Jurkat, Clone E6-1 (cell line): ENCODE measurements at places on chromosomes 11 and 22.

DNA sequence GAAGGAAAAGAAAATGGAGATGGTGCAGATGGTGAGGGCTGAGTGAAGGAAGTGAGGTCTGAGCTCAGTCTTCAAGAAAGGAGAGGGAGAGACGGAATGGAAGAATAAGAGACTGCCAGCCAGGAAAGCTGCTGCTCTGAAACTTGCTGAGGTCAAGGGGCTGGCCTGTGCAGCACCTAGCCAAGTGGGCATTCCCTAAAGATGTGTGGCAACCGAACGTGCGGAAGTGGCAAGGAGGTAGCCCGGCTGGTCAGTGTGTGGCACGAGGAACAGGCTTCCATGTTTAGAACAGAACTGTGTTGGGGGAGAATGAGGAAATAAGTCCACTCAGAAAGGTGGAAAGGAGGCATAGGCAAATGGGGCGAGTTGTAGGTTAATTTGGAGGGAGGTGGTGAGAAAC lies 7.6 kb upstream of the IGSF9B start:
- no peak for DNase-seq

DNA sequence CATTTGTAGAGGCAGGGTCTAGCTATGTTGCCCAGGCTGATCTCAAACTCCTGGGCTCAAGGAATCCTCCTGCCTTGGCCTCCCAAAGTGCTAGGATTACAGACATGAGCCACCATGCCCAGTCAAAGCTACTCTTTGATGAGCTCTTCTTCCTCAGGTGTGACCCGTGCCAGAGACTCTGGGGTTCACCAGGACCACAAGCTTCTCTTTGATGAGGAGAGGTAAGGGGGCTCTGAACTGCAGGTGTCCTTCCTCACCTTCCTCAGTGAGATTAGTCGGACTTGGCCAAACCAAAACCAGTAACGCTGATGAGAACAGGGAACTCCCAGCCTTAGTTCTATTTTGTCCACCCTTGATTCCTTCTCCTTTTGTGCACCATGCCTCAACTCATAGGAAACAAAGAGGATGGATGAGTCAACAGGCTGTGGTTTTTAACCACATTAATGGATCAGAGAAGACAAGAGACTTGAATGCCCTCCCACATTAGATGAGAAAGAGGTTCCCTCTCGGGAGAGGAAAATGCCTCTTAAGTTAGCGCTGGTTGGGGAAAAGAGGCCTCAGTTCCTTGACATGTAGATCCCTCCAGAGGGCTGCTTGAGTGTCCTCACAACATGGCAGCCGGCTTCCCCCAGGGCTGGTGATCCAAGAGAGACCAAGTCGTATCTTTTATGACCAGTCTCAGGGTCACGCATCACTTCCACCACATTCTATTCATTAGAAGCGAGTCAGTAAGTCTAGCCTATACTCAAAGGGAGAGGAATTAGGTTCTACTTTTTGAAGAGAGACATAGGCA lies 25.7 kb upstream of the CTR9 start:
- peak; percentile 88 for DNase-seq

DNA sequence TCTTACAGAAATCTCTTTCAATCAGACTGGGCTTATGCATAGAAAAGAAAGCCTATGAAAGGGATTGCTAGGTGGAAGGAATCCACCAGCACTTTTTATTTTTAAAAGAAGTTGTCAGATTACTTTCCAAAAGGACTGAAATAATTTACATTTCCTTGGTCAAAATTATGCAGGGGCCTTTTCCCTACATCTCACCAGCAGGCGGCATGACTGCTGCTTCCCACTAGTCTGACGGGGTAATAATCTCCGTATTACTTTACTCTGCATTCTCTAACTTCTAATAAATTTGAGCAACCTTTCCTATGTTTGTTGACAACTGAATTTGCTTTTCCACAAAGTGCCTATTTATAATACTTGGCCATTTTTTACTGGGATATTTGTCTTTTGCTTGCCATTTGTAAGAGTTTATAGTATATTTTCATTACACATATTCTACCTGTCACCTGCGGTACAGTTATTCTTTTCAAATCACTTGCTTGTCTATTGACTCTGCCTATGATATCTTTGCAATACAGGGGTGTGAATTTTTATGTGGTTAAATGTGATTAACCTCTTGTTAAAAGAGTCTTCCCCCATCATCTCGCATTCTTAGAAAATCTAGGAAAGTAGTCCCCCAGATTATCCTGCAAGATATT lies 51.9 kb upstream of the USP47 start:
- peak; percentile 23 for DNase-seq

DNA sequence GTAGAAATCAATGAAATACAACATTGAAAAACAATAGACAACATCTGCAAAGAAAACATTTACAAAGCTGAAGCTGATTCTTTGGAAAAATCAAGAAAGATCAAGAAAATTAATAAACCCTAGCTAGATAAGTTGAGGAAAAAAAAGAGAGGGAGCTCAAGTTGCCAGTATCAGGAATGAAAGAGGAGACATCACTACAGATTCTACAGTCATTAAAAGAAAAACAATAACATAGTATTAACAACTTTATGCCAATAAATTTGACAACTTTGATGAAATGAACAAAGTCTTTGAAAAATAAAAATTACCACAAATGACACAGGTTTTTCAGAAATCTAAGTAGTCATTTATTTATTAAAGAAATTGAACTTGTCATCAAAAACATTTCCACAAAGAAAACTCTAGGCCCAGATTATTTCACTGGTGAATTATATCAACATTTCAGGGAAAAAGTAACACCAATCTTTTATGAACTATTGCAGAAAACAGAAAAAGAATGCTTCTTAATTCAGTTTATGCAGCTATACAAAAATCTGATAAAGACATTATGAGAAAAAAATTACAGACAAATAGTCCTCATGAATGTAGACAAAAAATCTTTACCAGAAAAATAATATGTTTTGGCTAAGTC lies 39.2 kb downstream of the POU2AF1 start:
- no peak for DNase-seq

GRCh38 chr22:46744581-46744980 lies 6.5 kb upstream of the CERK start:
- DNase-seq = no peak

GRCh38 chr11:71580057-71581003 lies 2.3 kb downstream of the KRTAP5-11 start:
- DNase-seq = peak; percentile 33

DNA sequence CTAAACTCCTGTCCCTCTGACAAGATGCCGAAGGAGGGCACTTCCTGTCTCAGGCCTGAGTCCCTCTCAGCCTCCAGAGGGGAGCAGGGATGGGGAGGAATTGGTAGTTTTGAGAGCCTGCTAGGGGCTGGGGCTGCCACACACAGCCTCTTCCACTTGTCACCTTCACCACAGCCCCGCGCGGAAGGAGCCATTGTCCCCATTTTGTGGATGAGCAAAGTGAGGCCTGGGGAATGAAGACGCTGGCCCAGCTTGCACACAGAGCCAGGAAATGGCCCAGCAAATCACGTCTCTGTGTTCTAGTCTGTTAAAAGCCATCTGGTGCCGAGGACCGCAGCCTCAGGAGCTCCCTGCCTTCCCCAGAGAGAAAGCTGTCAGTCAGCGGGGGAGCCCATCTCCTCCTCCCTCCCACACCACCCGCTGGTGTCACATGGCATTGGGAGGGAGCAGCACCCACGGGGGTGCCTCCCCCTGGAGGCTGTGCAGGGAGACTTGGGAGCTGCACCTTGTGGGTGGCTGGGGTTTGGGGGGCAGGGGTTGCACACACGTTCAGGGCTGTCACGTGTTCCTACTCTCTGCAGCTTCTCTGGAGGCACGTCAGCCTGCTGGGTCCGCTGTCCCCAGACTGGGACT lies 34.6 kb downstream of the RASD2 start:
- DNase-seq = peak; percentile 77

GRCh38 chr11:124793466-124794278 lies 6.5 kb downstream of the MSANTD2 start:
- peak; percentile 36 for DNase-seq

GRCh38 chr11:112911124-112911523 lies 50.1 kb upstream of the NCAM1 start:
- no peak for DNase-seq

DNA sequence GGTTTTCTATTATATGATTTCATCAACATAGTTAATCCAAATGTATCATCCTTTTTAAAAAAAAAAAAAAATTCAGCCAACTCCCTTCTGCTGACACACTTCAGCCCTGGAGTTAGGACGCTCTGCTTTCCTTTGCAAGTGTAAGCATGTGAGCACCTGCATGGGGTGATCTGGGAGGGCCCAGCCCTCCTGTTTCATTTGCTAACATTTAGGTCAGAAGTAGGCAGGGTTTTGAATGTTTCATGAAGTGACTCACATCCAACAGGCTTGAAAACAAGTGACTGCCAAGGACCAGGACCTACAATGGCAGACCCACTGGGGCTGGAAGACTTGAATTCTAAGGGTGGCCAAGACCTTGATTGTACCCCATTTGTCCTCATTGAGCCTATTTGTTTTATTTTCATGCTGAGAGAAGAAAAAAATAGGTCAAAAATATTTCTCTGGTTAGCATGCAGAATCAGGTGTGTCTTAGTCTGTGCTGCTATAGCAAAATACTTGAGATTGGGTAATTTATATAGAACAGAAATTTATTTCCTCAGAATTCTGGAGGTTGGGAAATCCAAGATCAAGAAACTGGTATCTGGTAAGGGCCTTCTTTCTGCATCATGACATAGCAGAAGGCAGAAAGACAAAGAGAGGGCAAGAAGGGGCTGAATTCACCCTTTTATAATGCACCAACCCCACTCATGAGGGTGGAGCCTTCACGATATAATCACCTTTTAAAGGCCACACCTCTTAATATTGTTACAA lies 137.6 kb downstream of the CD44 start:
- DNase-seq = no peak

DNA sequence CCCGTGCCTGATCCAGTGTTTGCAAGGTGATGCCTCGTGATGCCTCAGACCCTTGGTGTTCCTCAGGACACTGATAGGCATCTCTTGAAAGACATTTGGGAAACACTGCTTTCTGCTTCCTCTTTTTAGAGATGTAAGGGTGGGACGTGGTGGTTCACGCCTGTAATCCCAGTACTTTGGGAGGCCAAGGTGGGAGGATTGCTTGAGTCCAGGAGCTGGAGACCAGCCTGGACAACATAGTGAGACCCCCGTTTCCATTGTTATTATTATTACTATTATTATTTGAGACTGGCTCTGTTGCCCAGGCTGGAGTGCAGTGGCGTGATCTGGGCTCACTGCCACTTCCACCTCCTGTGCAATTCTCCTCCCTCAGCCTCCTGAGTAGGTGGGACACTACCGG lies 6.5 kb upstream of the SOX10 start:
- DNase-seq = no peak

DNA sequence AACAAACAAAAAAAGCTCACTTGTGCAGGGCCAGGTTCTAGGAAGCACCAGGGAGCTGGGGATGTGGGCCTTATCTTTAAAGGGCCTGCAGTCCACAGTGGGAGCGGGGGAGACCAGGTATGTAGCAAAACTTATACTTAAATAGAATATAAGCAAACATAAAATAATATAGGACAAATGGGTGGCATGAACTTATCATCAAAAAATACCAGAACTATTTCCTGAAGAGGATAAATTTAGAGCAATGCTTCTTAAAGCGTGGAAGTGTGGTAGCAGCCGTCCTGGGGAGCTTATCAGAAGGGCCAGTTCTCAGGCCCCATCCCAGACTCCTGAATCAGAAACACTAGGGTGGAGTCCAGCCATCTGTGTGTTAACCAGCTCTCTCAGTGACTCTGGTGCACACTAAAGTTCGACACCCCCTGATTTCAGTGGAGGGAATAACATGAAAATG lies 9.3 kb downstream of the VPS26B start:
- no peak for DNase-seq

GRCh38 chr11:46238078-46238966 lies 39.1 kb upstream of the CREB3L1 start:
- DNase-seq = no peak

DNA sequence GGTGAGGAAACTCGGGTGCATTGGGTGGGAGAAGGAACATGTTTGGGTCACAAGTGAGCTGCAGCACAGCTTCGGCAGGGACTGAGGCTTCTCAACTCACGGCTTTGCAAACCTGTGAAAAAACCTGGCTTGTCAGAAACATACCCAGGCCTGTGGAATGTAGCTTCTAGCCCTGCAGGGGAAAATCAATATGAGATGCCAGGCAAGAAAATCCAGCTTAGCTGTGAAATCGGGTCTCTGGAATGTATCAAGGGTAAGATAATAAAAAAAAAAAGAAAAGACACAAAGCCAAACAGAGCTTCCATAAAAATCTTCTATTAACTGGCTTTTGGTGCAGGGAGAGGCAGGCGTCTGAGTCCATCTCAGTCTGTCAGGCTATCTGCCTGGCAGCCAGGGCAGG lies 28.5 kb downstream of the UQCR10 start:
- no peak for DNase-seq

GRCh38 chr11:33059331-33060007 lies 20.1 kb downstream of the TCP11L1 start:
- DNase-seq = no peak

DNA sequence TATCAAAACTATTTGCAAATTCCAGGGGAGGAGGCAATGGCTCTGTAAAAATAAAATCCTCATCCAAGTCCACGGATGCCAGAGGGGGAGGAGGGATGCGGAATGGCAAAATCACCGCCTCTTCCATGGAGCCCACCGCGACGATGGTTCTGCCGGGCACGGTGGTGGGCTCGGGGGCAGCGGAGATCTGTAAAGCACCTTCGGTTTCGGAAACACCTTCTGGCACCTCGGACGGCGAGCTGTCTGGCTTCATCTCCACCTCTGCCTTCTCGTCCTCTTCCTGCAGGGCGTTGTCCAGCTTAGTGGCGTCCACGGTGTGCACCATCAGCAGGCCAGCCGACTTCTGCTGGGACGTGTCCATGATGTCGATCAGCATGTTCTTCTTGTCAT lies 87.7 kb downstream of the CTTN start:
- DNase-seq = no peak

GRCh38 chr11:44651535-44652155 lies 75.1 kb upstream of the TSPAN18 start:
- DNase-seq = no peak

- DNase-seq = no peak
Measured at GRCh38 chr11:22192642-22193347, at the start of gene ANO5. Gene ANO5 (plus strand): TSS chr11:22193085. CDS start chr11:22193493, 408 bp downstream.

DNA sequence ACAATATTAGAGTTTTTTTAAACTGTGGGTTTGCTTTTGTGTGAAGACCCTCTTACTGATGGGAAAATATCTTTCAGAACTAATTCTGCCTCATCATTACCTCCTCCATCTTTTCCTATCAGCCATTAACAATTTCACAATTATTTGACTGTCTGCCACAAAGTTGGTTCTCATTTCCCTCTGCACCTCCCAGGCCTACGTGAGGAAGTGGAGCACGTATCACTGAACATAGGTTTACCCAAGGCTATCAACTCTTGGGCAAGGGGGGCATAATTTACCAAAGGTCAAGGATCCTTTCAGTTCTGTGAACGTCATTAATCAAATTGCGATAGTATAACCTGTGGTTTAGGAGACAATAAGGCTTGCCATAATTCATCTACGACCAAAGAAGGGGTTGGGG lies 60.0 kb downstream of the LIF start:
- DNase-seq = no peak

DNA sequence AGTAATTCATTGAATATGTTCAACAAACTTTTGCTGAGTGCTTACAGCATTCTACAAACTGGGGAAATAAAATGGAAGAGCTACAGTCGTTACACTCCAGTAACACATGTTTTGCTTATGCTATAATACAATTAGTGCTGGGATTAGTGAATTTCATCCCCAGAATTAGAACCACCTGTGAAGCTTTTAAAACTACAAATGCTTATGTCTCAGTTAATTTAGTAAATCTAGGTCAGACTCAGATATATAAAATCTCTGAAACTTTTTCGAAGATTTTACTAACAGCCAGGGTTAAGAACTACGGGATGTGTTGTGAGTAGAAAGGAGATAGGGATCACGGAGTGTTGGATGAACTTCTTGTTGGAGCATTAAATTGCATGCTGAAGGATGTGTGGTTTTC lies 33.7 kb upstream of the EED start:
- DNase-seq = no peak
